ENCODE measurements at places on chromosomes 3 and 15.

DNA sequence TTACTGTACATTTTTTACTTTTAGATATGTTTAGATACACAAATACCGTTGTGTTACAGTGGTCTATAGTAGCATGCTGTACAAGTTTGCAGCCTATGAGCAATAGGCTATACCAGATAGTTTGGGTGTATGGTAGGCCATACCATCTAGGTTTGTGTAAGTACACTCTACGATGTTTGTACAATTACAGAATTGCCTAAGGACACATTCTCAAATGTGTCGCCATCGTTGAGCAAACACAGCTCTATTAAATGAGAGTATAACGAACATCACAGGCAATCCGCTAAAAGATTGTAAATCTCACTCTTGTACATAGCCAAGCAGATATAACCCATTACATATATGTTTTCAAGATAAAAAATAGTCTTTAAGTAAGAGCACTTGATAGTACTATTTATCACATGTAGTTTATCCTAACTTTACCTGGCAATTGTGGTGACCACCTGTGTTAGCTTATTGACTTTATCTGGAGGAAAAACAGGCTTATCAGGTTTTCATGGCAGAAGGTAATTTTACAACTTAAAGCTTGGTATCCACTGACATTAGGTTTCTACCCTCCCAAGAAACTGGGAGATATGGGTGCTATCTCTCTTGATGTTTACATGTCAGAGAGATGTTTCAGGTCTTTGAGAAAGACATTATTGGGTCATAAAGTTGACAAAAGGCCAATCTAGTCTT is 898.7 kb downstream of the NSUN3 start:
- DNase-seq, result no peak

- DNase-seq, result no peak
Measured at GRCh38 chr3:102215166-102215565, 219.6 kb upstream of the ZPLD1 start.

- peak; percentile 30 for DNase-seq
Measured at GRCh38 chr15:29089731-29090616, 179.6 kb downstream of the NSMCE3 start.

DNA sequence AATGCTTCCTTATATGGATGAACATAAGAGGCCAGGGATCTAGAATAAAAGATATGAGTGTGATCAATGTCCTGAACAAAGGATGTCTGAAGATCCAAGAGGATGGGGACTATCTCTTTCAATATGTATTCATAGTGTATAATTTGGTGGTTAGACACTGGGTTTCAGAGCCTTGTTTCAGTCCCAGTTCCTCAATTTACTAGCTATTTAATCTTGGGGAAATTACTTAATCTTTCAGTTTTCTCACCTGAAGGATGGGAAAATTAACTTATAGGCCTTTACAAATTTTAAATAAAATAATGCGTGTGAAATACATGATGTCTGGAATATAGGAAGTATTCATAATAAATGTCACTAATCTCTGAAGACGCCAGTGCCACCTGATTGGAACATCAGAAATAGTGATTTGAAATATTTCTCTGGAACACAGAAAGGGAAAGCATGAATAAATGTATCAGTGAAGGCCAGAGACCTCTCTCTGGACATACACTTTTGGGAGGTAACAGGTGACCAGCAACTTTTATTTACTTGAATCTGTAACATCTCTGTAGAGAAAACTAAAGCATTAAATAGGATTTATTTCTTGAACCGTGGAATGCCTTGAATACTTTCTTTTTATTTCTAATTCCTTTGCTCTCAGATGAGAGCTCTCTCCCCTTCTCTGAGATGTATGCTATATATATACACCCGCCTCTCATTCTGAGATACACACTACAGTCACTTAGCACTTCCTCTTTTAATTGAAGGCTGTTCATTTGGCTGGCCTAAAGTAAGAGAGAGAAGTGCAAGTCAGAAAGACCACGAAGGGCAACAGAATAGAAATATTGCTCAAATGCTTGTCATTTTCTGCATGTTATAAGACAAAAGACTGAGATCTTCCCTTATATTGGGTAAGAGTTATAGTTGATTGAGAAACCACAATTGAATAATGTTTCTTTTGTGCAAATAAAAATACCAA is 407.1 kb downstream of the LSAMP start:
- no peak for DNase-seq

- DNase-seq, result no peak
Measured at GRCh38 chr3:102104033-102104432, 254.7 kb downstream of the NFKBIZ start.

GRCh38 chr3:183818706-183819624 is 6.4 kb downstream of the MAP6D1 start:
- DNase-seq, result no peak

DNA sequence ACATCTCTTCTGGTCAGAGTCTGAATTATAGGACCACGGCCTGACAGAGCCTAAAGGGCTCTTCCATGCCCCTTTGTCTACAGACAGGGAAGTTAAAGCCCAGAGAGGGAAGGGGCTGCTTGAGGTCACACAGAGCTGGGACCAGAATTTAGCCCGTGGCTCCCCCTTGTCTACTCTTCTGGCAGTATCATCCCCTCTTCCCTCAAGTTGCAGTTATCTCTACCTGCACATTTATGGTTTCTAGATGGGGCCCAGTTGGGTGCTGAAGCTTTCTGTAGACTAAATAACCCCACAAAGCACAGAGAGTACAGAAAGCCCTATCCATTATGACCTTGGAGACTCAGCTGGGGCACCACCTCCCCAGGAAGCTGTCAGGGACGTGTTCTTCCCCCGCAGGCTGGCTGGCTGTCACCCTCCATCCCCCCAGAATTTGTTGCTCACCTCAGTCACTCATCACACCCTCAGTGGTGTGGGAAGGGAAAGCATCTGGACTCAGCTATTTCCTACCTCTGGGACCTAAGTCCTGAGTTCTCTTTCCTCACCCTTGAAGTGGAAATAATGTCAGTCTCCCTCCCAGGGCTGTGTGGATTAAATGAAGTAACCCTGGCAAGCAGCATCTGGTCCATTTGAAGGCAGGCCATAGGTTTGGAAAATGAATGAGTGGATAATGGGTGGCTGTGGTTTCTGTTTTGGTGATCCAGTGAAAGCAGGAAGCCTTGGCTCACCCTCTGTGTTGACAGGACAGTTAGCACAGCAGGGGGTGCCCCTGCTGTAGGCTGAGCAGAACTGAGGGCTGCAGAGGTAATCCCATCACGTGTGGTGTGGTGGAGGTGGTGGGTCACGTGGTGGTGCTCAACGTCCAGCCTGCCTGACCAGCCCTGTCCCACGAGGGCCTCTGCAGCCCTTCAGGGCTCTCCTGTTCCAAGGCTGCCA is 16.3 kb downstream of the ACOX2 start:
- DNase-seq, result no peak

DNA sequence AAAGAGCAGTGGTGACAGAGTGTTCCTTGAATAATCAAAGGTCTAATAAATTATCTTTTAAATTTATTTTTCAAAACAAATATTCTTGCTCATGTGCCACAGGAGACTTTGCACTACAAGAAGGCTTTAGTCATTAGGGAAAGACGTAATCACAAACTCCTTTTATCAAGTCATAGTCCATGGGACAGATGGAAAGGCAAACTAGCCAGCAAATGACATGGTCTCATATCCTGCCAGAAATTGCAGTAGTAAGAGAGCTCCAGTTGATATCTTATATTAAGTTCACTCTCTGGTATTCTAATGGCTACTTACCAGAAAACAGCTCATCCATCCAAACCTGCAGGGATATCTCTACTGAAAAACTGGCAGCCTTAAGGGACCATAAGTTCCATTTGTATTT is 225.0 kb upstream of the TP63 start:
- DNase-seq, result no peak

GRCh38 chr3:111548092-111548491 is 6.1 kb downstream of the CD96 start:
- DNase-seq, result no peak

- DNase-seq, result no peak
Measured at GRCh38 chr3:188031121-188031520, 122.8 kb upstream of the LPP start.

DNA sequence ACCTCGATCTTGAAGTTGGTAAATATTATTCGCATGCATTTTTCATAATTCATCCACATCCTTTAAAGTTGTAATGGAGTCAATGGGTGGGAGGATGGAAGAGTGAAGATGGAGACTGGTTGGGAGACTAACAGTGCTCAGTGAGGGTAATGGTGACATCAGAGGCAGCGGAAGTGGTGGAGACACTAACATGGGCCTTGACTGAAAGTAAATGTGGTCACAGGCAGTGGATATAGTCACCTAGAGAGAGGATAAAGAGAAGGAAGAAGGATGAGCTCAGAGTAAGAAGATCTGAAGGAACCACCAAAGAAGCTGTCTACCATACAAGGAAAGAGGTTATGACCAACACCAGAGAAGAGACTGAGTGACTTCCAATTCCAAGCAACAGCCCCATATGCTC is 281.6 kb upstream of the STT3B start:
- no peak for DNase-seq

DNA sequence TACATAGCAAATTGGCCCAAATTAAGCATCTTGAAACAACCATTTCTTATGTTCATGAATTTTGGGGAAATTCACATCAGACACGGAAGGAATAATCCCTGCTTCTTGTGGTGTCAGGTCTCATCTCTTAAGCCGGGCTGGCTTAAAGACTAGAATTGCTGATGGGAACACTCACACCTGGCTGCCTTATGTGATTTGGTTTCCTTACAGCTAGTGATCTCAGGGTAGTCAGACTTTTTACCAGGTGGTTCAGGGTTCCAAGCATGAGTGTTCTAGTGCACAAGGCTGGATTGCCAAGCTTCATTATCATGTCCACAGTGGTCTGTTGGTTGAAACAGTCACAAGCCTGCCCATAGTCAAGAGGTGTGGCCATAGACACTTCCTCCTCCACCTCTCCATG is 20.3 kb upstream of the CCNL1 start:
- no peak for DNase-seq

- DNase-seq, result no peak
Measured at GRCh38 chr15:81492331-81492968, 118.4 kb upstream of the TMC3 start.

DNA sequence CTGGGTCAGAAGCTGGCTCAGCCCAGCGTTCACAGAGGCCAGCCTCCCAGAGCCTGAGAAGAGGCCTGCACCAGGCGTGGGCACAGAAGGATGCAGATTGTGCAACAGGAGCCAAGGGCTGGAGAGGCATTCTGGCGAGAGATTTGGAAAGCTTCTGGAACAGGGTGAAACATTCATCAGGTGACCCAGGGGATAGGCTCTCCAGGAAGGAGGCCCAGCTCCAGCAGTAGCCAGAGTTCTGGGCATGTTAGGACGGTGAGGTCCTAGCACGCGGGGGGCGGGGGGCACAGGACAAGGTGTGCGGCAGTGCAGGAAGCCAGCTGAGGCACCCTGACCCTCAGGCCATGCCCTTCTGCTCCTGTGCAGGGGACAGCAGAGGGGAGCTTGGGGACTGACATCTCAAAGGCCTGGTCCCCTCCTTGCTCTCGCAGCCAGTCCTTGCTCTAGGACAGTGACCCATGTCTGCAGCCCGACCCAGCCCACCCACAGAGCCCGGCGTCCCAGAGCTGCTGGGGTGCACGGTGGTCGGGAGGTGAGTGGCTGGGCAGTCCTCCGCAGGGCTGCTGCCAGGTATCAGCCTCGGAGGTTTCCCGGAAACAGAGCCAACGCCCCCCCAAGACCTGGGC is 111.7 kb upstream of the KLF13 start:
- DNase-seq, result no peak

- peak; percentile 13 for DNase-seq
Measured at GRCh38 chr3:177281292-177282118, 84.2 kb upstream of the TBL1XR1 start.

GRCh38 chr3:31993843-31994242 is 12.3 kb downstream of the ZNF860 start:
- no peak for DNase-seq

GRCh38 chr3:140602781-140603180 is 75.1 kb upstream of the TRIM42 start:
- no peak for DNase-seq

- peak; percentile 97 for DNase-seq
Measured at GRCh38 chr3:23945913-23946687, 1.0 kb downstream of the NR1D2 start.

GRCh38 chr3:105970283-105970682 is 101.5 kb upstream of the CBLB start:
- no peak for DNase-seq

DNA sequence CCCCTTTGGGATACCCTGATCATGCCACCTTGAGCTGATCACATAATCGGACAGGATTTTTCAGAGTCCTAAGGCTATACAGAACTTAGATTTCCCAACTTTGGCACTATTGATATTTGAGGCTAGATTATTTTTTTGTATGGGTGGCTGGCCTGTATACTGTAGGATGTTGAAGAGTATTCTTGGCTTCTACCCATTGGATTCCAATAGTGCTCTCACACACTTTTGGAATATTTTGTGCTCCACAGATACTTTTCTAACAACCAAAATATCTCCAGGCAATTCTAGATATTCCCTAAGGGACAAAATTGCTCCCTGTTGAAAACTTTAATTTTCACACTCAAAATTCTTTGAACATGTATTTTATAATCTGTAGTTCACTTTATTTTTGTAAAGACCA is 125.1 kb downstream of the ABI3BP start:
- DNase-seq, result no peak

GRCh38 chr15:40108061-40108854 is 421 bp downstream of the BMF start:
- DNase-seq, result no peak

GRCh38 chr3:96233679-96234078 is 580.7 kb upstream of the EPHA6 start:
- no peak for DNase-seq

DNA sequence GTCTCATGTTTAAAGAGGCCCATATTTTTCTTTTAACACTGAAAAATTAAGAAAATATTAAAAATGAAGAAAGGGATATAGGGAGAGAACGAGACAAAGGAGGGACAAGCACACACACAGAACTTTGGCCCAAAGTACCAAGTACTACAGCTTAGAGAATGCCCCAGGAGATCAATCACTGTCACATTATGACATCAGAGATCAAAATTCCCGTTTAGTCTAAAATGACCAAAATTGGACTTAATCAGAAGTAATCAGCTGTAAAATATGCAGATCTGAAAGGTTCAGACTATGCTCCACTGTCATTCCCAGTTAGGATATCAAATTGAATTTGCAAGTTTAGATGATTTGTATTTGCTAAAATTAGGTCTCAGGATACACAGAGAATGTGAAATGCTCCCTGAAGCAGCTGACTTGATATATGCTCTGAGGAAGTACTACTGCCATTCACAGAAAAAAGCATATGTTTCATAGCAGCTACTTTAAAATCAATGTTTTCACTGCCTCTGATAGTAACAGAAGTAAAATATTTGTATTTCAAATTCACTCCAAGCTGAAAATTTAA is 123.0 kb downstream of the PEAK1 start:
- no peak for DNase-seq

- no peak for DNase-seq
Measured at GRCh38 chr3:31237887-31238286, 294.8 kb upstream of the STT3B start.

DNA sequence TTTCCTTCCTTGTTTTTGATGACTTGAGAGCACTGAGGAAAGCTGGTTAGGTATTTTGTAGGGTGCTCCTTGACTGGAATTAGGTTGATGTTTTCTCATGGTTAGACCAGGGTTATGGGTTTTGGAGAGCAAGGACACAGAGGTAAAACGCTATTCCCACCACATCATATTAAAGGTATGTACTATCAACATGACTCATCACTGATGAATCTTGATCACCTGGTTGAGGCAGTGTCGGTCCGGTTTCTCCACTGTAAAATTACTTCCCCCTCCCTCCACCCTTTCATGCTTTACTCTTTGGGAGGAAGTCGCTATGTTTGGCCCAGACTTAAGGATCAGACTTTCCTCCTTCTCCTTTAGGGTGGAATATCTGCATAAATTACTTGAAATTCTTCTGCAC is 201.6 kb downstream of the EDEM1 start:
- DNase-seq, result no peak

- no peak for DNase-seq
Measured at GRCh38 chr15:48388016-48388851, 57.0 kb downstream of the DUT start.
